ENCODE measurements at places on chromosomes 7 and 10. TPM values are rescaled to one million over a fixed set of nuclear protein-coding genes. Genes with fewer than 3 reads are reported as not detected.

DNA sequence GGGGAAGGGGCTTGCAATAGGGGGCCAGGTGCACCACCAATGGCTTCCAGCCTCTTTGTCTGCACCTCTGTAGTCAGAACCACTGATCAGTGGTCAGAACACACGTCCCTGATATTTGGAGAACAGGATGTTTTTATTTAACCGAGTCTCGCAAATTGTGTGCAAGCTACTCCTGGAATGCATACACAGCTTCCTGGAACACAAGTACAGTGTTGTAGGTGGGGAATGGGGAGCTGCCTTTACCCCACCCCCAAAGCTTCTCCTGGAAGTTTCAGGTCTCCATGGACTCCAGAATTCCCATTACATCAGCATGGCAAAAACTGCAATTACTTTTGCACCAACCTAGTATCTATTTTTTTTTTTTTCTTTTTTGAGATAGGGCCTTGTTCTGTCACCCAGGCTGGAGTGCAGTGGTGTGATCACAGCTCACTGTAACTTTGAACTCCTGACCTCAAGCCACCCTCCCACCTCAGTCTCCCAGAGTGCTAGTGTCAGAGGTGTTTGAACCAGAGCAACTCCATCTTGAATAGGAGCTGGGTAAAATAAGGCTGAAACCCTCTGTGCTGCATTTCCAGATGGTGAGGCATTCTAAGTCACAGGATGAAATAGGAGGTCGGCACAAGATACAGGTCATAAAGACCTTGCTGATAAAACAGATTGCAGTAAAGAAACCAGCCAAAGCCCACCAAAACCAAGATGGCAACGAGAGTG is 374.0 kb downstream of the CALN1 start:
- no peak overlapping the region for H3K27ac ChIP-seq
- peaks cover 2% of the 10 kb centered on the region for H3K4me1 ChIP-seq
- no peaks in the 10 kb centered on the region for H3K36me3 ChIP-seq
- H3K4me3 ChIP-seq = no peak overlapping the region

DNA sequence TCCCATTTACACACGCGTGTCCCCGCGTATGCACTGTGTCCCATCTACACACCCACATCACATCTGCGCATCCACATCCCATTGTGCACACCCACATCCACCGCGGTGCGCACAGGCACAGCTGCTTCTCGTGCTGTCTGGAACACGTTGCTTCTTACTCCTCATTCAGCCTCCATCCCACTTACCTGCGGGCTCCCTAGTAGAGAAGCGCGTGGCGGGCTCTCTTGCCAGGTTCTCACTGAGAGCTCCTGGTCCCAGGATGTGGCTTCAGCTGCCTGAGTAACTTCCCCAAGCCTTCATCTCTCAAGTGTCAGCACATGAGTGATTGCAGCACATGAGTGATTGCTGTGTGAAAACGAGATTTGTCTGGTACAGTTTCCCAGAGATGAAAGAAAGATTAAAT is 117.8 kb downstream of the TRRAP start:
- no peaks in the 10 kb centered on the region for H3K27me3 ChIP-seq
- H3K27ac ChIP-seq = no peak overlapping the region
- DNase-seq = no peak

- no peaks in the 10 kb centered on the region for H3K4me1 ChIP-seq
- H3K27me3 ChIP-seq = peaks cover 5% of the 10 kb centered on the region
Measured at GRCh38 chr10:78349165-78349516, 315.5 kb downstream of the RPS24 start.

DNA sequence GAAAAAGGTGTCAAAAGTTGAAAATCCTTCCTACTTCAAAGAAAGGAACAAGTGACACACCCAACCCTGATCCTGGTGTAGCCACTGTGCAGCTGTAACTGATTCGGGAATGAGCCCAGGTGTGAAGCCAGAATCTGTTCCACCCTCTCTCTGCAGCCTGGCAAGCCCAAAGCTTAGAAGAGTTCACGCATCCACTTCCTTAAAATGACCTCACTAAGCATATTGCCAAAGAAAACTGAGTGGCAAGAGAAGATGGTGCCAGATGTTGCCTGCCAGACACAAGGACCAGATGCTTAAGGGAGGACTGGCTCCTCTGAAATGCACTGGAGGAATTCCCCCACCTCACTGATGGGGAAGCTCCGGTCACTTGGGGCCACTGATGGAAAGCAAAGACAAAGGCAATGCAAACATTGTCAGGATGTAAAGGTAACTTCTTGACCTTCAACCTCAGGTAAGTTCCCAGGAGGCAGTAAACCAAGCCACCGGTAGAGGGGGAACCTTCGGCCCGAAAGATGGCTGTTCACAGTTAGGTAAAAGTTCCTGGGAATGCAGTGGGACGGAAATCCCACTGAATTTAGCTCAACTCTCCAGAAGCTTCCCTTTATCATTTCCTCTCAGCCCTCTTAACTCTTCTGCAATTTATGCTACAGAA is 554.9 kb downstream of the KCNMA1 start:
- H3K27me3 ChIP-seq = no peaks in the 10 kb centered on the region
- no peaks in the 10 kb centered on the region for H3K36me3 ChIP-seq
- no peak overlapping the region for H3K4me3 ChIP-seq
- no peak overlapping the region for H3K27ac ChIP-seq
- no peaks in the 10 kb centered on the region for H3K4me1 ChIP-seq
- DNase-seq = no peak

DNA sequence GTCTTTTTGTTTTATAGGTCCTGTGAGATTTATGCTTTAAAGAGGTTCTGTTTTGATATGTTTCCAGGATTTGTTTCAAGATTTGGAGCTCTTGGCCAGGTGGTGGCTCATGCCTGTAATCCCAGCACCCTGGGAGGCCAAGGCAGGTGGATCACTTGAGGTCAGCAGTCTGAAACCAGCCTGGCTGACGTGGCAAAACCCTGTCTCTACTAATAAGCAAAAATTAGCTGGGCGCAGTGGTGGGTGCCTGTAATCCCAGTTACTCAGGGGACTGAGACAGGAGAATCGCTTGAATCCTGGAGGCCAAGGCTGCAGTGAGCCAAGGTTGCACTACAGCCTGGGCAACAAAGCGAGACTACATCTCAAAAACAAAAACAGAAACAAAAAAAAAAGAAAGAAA is 8.3 kb upstream of the HYAL4 start:
- H3K4me1 ChIP-seq = no peaks in the 10 kb centered on the region
- H3K36me3 ChIP-seq = no peaks in the 10 kb centered on the region
- H3K27me3 ChIP-seq = peaks cover 2% of the 10 kb centered on the region
- no peak overlapping the region for H3K27ac ChIP-seq
- H3K4me3 ChIP-seq = no peak overlapping the region

- H3K36me3 ChIP-seq = no peaks in the 10 kb centered on the region
- H3K4me3 ChIP-seq = no peak overlapping the region
- no peak overlapping the region for H3K27ac ChIP-seq
- H3K27me3 ChIP-seq = no peaks in the 10 kb centered on the region
- DNase-seq = no peak
Measured at GRCh38 chr7:122748195-122748594, 45.5 kb upstream of the RNF148 start.

DNA sequence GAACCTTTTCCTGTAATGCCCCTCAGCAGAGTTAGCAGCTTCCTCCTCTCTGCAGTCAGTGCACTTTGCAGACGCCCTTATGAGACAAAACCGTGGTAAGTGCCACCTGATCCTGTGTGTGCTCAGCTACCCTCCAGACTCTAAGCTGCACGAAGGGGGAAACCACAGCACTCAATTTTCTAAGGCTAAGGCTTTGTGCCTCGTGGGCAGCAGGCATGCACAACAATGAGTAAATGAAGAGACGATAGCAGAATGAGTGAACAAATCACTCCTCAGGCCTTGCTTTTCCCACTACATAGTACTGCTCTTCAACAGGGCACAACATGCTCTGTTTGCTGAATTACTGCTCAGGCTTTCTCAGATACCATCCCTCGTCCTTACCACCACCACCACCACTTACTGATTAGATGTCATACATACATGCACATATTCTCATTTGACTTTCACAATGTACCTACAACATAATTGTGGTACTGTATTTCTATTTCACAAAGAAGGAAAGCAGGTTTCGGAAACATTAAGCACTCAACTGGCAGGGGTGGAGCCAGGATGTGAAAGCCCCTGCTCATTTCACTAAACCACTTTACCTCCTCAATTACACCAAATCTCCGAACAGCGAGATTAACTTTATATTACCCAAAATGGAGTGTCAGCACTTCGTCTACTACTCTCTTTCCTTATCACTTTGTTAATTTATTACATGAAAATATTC is 85.4 kb downstream of the ICA1 start:
- peak overlapping the region; percentile 81 for H3K4me3 ChIP-seq
- H3K27me3 ChIP-seq = no peaks in the 10 kb centered on the region
- DNase-seq = peak; percentile 80
- peak overlapping the region; percentile 95 for H3K27ac ChIP-seq
- H3K36me3 ChIP-seq = no peaks in the 10 kb centered on the region

DNA sequence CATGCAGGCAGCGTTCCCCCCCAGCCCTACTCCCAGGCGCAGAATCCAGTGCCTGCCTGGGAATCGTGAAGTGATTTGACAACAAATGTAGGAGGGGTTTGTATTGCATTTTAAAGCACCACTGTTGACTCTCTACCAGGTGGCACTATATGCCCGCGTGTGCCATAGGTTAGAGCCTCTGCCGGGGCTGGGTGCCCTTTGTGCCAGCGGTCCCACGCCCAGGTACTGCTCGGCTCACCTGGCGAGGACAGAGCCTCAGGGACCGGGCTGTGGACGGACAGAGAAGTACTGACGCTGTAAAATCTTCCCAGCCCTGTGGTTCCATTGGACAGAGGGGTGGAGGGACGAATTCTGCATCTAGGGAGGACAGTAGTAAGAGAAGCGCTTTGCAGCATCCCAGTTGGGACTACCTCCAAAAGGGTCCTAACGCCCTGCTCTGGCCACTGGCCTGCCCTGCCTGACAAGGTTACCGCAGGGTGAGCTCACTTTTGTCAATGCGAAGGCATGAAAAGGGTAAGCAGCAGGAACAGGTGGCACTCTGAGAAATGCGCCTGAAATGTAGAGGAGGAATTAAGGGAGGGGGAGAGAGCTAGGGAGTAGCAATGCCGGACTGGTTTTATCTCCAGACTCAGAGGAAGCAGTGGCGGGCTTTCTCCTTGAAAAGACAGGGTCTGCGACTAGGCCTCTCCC is 788 bp upstream of the CACNA2D1 start:
- H3K27ac ChIP-seq = no peak overlapping the region
- H3K36me3 ChIP-seq = peaks cover 3% of the 10 kb centered on the region
- peak overlapping the region; percentile 72 for H3K4me3 ChIP-seq
- DNase-seq = no peak
- peaks cover 11% of the 10 kb centered on the region for H3K4me1 ChIP-seq

DNA sequence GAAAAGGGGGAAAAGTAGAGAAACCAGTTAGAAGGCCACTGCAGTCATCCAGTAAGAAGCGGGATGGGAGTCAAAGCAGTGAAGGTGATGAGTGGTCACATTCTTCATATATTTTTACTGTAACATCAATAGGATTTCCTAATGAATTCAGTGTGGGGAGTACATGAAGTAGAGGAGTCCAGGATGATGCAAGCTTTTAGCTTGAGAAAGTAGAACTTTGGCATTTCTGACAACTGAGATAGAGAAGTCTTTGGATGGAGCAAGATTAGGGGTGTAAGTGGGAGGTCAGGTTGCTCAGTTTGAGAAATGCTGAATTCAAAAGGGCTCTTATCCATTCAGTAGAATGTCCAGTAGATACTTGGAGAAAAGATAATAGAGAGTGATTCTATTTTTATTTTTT is 264.1 kb upstream of the DGKB start:
- no peak overlapping the region for H3K4me3 ChIP-seq
- H3K27ac ChIP-seq = no peak overlapping the region
- H3K4me1 ChIP-seq = no peaks in the 10 kb centered on the region
- H3K27me3 ChIP-seq = no peaks in the 10 kb centered on the region
- DNase-seq = no peak
- H3K36me3 ChIP-seq = no peaks in the 10 kb centered on the region

DNA sequence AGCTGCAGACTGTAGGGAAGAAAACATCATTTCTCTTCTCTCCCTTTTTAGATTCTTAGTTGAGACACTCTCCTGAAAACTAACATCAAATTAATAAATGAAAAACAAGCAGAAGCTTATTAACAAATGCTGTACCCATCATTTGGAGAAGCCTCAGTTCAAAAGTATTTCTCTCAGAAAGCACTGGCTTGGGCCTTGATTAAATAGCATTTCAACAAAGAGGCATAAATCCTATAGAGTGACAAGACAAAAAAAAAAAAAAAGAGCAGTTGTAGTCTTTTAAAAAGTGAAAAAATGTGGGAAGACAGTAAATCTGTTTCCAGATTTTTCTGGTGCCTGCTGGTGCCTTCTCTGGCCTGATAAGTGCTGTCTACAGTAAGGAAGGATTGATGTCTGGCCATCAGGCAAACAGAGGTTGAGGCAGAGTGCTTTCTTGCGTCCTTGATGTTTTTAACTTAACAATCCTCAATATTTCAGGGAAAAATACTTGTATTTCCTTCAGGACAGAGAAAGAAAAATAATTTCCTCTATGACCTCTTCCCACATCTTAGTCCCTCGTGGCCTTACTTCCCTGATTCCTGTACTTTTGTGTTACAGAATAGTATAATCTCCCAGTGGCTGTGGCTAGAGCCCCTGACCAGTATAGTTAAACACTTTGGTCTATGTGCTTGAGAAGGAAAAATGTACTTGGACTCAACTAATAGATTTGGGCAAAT is 300.5 kb downstream of the HGF start:
- no peaks in the 10 kb centered on the region for H3K4me1 ChIP-seq
- DNase-seq = no peak
- H3K4me3 ChIP-seq = no peak overlapping the region
- H3K36me3 ChIP-seq = no peaks in the 10 kb centered on the region

DNA sequence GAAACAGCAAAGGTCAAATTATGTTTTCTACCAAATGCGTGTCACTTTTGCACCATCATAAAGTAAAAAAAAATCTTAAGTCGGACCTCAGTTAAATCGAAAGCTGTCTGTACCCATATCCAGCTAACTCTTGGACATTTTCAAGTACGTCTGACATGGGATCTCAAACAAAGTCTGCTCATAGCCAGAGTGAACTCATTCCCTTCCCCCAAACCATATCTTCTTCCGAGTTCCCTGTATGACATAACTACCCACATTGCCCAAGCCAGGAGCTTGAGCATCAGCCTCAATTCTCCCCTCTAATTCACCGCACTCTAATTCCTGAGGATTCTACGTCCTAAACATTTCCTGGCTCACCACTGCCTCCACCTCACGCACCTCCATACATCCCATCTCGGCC is 44.8 kb upstream of the TARP start:
- peak overlapping the region; percentile 82 for H3K4me3 ChIP-seq
- no peak for DNase-seq
- no peaks in the 10 kb centered on the region for H3K36me3 ChIP-seq
- H3K27me3 ChIP-seq = no peaks in the 10 kb centered on the region

- peaks cover 44% of the 10 kb centered on the region for H3K4me1 ChIP-seq
- no peaks in the 10 kb centered on the region for H3K36me3 ChIP-seq
- DNase-seq = no peak
- H3K27me3 ChIP-seq = peaks cover 61% of the 10 kb centered on the region
- H3K27ac ChIP-seq = no peak overlapping the region
Measured at GRCh38 chr7:23472556-23472955, 2.3 kb upstream of the IGF2BP3 start.

DNA sequence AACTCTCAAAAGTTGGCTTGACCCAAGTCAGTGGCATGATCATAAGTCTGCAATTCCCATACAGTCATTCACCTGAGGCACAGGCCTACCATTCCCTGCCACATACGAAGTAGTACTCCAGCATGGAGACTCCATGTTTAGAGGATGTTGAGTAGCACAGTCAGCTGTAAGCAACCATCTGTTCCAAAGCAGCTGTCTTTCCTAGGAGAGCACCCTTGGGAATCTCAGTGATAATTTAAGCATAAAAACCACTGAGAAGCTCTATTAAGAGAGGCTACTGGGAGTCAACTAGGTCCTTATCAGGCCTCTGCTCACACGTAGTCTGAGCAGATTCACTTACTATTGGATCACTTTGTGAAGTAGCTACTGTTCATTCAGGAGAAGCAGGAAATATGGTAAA is 61.6 kb upstream of the UNC5B start:
- H3K27ac ChIP-seq = no peak overlapping the region
- DNase-seq = no peak
- no peak overlapping the region for H3K4me3 ChIP-seq
- no peaks in the 10 kb centered on the region for H3K4me1 ChIP-seq

Gene TMEM120A
- total RNA-seq = 21.5 TPM

All from naive thymus-derived CD8-positive, alpha-beta T cell (primary cell).